ENCODE measurements at places on chromosomes 12 and 14. TPM values are rescaled to one million over a fixed set of nuclear protein-coding genes. Genes with fewer than 3 reads are reported as not detected.

GRCh38 chr14:34171431-34172172 is 220.7 kb upstream of the EGLN3 start:
- H3K36me3 ChIP-seq = no peaks in the 10 kb centered on the region
- no peak overlapping the region for H3K27ac ChIP-seq
- peaks cover 17% of the 10 kb centered on the region for H3K4me1 ChIP-seq
- no peak for DNase-seq

- H3K27me3 ChIP-seq = peaks cover 45% of the 10 kb centered on the region
- no peaks in the 10 kb centered on the region for H3K36me3 ChIP-seq
- DNase-seq = no peak
- H3K4me3 ChIP-seq = no peak overlapping the region
- peaks cover 38% of the 10 kb centered on the region for H3K4me1 ChIP-seq
Observed at GRCh38 chr12:113461666-113462065, 10.0 kb downstream of the LHX5 start.

- H3K27ac ChIP-seq = peak overlapping the region; percentile 13
Observed at GRCh38 chr14:71688576-71688975, 243.7 kb upstream of the RGS6 start.

DNA sequence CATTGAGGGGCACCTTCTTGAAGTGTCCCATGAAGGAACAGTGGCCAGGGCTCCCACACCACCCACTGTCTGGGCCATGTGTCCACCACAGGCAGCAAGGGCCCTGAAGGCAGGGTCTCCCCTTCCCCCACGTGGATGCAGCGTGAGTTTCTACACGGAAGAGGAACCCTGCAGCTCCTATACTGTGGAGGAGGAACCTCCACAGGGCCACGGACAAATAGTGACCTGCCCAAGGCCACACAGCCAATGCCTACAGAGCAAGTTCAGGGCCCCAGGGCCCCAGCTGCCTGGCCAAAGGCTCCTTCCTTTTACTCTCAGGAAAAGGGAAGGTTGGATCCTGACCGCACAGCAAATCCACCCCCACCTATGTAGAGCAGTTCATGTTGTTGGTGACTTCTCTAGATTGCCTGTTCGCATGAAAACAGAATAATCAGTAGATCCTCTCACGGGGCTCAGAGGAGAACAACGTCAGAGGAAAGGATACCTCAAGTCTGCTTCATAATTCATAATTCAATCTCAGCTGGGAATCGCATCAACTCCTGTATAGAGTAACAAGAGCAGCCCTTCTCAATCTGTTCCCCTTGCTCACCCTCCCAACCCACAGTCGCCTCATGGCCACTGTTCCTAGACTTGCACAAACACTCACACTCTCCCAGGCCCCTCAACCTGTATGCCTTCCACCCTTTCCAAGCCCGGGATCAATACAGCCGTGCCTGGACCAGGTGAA is 11.1 kb upstream of the KRT73 start:
- H3K27me3 ChIP-seq = no peaks in the 10 kb centered on the region
- no peaks in the 10 kb centered on the region for H3K36me3 ChIP-seq

GRCh38 chr14:44782775-44783238 is 178.9 kb downstream of the KLHL28 start:
- no peak overlapping the region for H3K27ac ChIP-seq
- no peaks in the 10 kb centered on the region for H3K36me3 ChIP-seq
- no peak overlapping the region for H3K4me3 ChIP-seq
- H3K4me1 ChIP-seq = no peaks in the 10 kb centered on the region
- DNase-seq = no peak
- no peaks in the 10 kb centered on the region for H3K27me3 ChIP-seq

GRCh38 chr12:128586451-128587029 is 237.2 kb downstream of the SLC15A4 start:
- no peaks in the 10 kb centered on the region for H3K36me3 ChIP-seq
- H3K4me3 ChIP-seq = no peak overlapping the region
- no peak overlapping the region for H3K27ac ChIP-seq
- H3K4me1 ChIP-seq = no peaks in the 10 kb centered on the region

DNA sequence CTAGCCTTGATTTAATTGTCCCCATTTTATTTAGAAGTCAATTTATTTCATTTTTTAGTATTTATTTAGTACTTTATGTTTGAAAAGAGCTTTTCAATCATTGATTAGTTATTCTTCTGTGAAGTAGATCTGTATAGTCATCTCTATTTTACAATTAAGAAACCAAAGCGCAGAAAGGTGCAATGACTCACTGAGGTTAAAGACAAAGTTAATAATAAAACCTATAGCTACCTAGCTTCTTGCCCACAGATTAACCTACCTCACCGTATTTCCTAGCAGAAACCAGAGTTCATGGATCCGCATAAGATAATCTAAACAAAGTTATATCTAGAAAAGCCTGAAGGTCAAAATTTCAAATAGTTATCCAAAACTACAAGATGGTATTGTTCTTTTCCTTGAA is 176.4 kb downstream of the GRIN2B start:
- H3K27me3 ChIP-seq = no peaks in the 10 kb centered on the region
- H3K4me1 ChIP-seq = no peaks in the 10 kb centered on the region
- no peak overlapping the region for H3K4me3 ChIP-seq
- no peaks in the 10 kb centered on the region for H3K36me3 ChIP-seq
- no peak overlapping the region for H3K27ac ChIP-seq

DNA sequence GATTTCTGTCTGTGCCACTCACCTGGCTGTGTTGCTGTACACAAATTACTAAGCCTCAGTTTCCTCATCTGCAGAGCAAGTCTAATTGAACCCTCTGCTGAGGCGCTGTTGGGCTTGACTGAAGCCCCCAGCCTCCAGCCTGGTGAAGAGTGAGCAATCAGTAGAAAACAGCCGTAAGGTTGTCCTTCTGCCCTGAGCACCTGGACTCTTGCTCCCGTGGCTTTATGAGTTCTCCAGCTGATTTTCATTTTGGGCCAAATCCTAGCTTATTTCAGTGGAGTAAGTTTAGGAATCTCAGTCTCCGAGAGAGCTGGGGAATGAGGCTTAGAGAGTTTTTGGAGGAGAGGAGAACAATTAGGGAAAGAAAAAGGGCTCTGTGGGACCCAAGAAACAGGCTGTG is 133.9 kb upstream of the EVL start:
- no peaks in the 10 kb centered on the region for H3K27me3 ChIP-seq
- no peak overlapping the region for H3K27ac ChIP-seq
- H3K4me3 ChIP-seq = no peak overlapping the region
- peaks cover under 1% of the 10 kb centered on the region for H3K36me3 ChIP-seq

DNA sequence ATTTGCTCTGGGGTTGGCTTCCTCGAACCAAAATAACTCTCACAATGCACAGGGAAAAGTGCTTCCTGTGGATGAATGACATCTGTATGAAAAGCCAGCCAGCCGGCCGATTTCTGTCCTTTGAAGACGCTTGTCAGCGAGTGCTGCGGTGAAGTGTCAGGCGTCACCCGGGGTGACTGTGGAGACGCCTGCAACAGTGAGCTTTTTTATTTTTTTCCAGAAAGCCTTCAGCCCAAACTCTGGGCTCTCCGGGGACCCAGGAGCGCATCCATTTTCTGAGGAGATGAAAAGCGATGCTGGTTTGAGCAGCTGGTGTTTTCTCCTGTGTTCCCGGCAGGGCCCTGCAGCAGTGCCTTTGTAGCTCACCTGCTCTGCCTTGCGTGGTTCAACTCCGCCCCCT is 147.9 kb upstream of the MYL2 start:
- H3K27ac ChIP-seq = no peak overlapping the region
- no peaks in the 10 kb centered on the region for H3K4me1 ChIP-seq
- H3K4me3 ChIP-seq = no peak overlapping the region
- H3K27me3 ChIP-seq = peaks cover 5% of the 10 kb centered on the region
- no peak for DNase-seq
- no peaks in the 10 kb centered on the region for H3K36me3 ChIP-seq

DNA sequence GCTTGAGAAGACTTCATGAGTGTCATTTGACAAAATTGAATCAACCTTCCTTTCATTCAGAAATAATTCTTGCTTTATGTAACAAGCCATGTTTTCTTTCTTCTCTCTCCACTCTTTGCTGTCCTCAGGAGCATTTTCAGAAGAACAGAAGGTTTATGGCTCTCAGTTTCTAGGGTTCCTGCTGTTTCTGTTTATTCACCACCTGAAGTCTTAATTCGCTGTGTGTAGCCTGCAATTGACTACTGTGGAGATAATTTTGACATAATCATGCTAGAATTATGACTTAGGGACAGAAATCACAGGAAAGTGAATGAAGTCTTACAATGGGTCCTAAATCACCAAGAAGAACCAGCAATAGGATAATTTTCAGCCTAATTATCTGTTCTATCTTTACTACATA is 7.2 kb upstream of the PLEKHG7 start:
- H3K4me1 ChIP-seq = peaks cover 4% of the 10 kb centered on the region
- H3K4me3 ChIP-seq = no peak overlapping the region
- H3K36me3 ChIP-seq = no peaks in the 10 kb centered on the region
- H3K27ac ChIP-seq = no peak overlapping the region
- H3K27me3 ChIP-seq = no peaks in the 10 kb centered on the region

GRCh38 chr12:78191611-78192010 is 360.9 kb downstream of the NAV3 start:
- no peak overlapping the region for H3K4me3 ChIP-seq
- no peak overlapping the region for H3K27ac ChIP-seq
- DNase-seq = no peak
- no peaks in the 10 kb centered on the region for H3K4me1 ChIP-seq

DNA sequence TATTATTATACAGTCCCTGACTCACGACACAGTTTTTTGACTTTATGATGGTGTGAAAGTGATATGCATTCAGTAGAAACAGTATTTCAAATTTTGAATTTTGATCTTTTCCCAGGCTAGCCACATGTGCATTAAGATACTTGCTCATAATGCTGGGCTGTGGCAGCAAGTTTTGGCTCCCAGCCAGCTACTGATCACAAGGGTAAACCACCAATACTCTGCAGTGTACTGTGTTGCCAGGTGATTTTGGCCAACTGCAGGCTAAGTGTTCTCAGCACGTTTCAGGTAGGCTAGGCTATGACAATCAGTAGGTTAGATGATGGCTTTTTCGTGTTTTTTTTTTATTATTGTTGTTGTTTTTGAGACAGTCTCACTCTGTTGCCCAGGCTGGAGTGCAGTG is 69.4 kb upstream of the ACTN1 start:
- no peaks in the 10 kb centered on the region for H3K27me3 ChIP-seq
- no peak overlapping the region for H3K4me3 ChIP-seq
- H3K27ac ChIP-seq = peak overlapping the region; percentile 66
- H3K4me1 ChIP-seq = peaks cover 89% of the 10 kb centered on the region

DNA sequence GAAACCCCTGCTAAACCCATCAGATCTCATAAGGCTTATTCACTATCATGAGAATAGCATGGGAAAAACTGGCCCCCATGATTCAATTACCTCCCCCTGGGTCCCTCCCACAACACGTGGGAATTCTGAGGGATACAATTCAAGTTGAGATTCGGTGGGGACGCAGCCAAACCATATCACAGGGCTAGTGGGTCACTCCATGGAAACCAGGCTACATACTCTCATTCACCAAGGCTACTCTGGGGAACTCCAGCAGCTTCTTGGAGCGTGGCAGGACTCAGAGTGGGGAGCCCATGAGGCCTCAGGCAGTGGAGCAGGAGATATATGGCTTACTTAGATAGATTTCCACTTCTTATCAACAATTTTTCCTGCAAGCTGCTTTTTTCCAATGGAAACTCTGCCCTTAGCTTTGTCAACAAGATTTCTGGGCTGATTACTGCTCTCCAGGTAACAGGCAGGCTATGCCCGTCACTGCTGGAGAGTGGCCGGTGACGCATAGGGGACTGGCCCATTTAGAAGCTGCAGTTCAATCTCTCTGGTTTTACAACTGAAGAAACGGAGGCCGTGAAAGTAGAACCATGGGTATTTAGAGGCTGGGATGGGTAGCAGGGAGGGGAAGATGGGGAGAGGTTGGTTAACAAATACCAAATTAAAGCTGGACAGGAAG is 16.5 kb downstream of the VDR start:
- H3K27ac ChIP-seq = no peak overlapping the region
- no peaks in the 10 kb centered on the region for H3K4me1 ChIP-seq
- DNase-seq = no peak
- H3K4me3 ChIP-seq = no peak overlapping the region
- no peaks in the 10 kb centered on the region for H3K36me3 ChIP-seq

DNA sequence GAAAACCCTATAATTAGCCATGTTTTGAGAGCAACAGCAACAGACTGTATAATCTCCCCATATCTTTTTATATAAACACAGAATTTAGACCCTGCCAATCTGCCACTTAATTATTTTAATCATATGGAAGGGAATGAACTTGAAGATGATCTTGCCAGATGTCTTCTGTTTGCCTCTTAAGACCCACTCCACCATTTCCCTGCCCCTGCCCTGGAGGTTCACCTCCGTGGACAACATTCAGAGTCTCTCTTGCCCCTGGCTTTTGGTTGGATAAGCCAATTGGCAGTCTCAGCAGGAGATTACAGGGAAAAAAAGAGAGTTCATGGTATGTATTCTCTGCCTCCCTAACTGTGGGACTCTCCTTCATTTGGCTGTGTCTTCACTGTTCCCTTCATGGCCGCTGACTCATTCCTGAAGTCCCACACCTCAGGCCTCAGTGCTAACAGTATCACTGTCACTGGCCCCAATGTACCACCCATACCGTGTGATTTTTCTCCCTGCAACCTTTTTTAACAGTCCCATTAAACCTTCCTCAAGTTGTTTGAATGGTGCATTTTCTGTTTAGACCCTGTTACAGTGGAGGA is 184.8 kb downstream of the PIK3C2G start:
- DNase-seq = no peak
- H3K27me3 ChIP-seq = no peaks in the 10 kb centered on the region
- H3K4me1 ChIP-seq = no peaks in the 10 kb centered on the region
- no peaks in the 10 kb centered on the region for H3K36me3 ChIP-seq
- H3K27ac ChIP-seq = no peak overlapping the region

- no peaks in the 10 kb centered on the region for H3K27me3 ChIP-seq
- peaks cover 34% of the 10 kb centered on the region for H3K4me1 ChIP-seq
- no peak overlapping the region for H3K4me3 ChIP-seq
- H3K27ac ChIP-seq = peak overlapping the region; percentile 30
- no peaks in the 10 kb centered on the region for H3K36me3 ChIP-seq
Observed at GRCh38 chr12:14846042-14846587, 2.8 kb upstream of the ART4 start.

GRCh38 chr12:66941150-66941549 is 262.3 kb upstream of the GRIP1 start:
- no peak for DNase-seq
- H3K36me3 ChIP-seq = no peaks in the 10 kb centered on the region
- no peaks in the 10 kb centered on the region for H3K27me3 ChIP-seq
- no peak overlapping the region for H3K27ac ChIP-seq

GRCh38 chr12:63319936-63320633 is 169.1 kb upstream of the AVPR1A start:
- H3K27me3 ChIP-seq = no peaks in the 10 kb centered on the region
- H3K36me3 ChIP-seq = no peaks in the 10 kb centered on the region
- H3K4me3 ChIP-seq = no peak overlapping the region
- no peak overlapping the region for H3K27ac ChIP-seq
- DNase-seq = no peak

- no peaks in the 10 kb centered on the region for H3K27me3 ChIP-seq
- no peak overlapping the region for H3K27ac ChIP-seq
- H3K4me3 ChIP-seq = no peak overlapping the region
- H3K4me1 ChIP-seq = no peaks in the 10 kb centered on the region
Observed at GRCh38 chr12:130462558-130463274, 125.0 kb downstream of the PIWIL1 start.

GRCh38 chr14:91417983-91418386 is 365 bp upstream of the CCDC88C start:
- H3K4me1 ChIP-seq = peaks cover 17% of the 10 kb centered on the region
- H3K27me3 ChIP-seq = peaks cover 6% of the 10 kb centered on the region

Gene AQP6
- 0.49 TPM for total RNA-seq

Gene FGF23
- not detected for total RNA-seq

Gene KRT5
- not detected for total RNA-seq
